ENCODE measurements at places on chromosomes 3 and 15. TPM values are rescaled to one million over a fixed set of nuclear protein-coding genes. Genes with fewer than 3 reads are reported as not detected.

DNA sequence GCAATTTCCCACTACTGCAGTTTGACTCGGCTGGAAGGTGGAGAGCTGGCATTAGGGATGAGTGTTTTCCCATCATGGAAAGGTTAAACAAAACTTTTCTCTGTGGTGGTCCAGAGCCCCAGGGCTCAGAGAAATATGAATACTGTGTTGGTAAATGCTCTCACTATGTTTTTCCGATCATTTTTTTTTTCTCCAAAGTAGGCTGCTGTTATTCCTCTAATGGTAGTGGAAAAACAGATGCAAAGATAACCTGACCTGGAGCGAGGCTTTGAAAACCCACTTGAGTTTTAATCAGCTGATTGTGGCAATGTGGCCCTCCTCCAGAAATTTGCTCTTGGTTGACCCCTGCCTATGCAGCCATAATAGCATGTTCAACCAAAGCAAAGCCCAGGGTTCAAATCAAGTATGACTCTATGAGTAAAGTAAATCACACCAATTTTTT is 320.8 kb upstream of the CTNNB1 start:
- no peak for DNase-seq
- H3K4me3 ChIP-seq = no peak overlapping the region
- no peaks in the 10 kb centered on the region for H3K36me3 ChIP-seq
- no peak overlapping the region for H3K27ac ChIP-seq

DNA sequence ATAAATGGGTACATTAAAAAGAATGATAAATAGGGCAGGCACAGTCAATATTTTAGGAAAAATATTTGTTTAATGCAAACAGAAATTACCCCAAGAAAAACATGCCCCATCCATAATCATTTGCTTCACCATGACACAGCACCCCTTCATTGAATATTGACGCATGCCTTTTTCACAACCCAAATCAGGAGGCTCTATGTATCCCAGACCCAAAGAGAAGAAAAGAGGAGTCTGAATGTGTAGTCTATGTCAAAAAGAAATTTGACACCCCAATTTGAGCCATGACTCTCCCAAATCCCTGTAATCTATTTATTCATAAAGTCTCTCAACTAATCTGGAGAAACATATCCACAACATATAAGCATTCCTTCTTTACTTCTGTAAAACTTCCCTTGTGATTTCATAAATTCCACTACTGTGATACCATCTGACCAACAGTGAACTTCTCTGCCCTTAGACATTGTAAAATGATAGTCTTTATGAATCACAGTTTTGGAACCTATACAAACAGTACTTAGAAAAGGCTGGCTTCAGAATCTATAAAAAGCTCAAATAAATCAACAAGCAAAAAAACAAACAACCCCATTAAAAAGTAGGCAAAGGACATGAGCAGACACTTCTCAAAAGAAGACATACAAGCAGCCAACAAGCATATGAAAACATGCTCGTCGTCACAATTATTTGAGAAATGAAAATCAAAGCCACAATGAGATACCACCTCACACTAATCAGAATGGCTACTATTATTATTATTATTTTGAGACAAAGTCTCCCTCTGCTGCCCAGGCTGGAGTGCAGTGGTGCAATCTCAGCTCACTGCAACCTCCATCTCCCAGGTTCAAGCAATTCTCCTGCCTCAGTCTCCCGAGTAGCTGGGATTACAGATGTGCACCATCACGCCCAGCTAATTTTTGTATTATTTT is 53.4 kb upstream of the XRN1 start:
- H3K27me3 ChIP-seq = no peaks in the 10 kb centered on the region
- DNase-seq = no peak
- no peak overlapping the region for H3K4me3 ChIP-seq
- no peaks in the 10 kb centered on the region for H3K36me3 ChIP-seq

DNA sequence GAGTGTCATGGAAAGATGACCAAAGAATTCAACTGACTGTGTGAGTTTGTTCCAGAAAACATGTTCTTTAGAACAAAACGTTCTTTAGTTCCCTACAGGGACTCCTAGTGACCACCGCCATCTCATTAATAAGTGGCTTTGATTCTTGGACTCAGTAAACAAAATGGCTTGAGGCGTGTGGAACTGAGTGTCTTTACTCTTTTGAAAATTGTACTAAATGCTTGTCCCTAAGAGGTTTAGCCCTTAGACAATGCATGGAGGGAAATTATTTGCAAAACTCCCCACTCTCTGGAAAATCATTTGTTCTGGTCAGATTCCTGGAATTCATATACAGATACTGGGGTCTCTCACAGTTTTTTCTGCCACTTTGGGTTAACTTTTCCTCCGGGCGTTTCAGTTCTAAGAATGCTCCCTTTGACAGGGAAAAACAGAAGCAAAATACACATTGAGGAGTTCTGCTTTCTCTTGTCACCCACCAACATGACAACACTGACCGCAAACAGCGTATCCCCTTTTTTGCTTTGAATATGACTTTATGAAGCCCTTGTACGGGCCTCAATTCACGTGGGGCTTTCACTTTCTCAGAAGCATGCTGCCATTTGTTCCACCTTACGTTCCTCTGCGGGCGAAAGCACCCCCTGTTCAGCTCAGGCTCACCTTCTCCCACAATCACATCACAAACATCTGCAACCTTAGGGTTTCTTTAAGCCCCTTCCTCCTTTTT is 15.3 kb upstream of the NRROS start:
- H3K27me3 ChIP-seq = no peaks in the 10 kb centered on the region
- H3K36me3 ChIP-seq = no peaks in the 10 kb centered on the region
- no peak overlapping the region for H3K4me3 ChIP-seq
- no peak overlapping the region for H3K27ac ChIP-seq
- peaks cover 12% of the 10 kb centered on the region for H3K4me1 ChIP-seq

- H3K27me3 ChIP-seq = no peaks in the 10 kb centered on the region
- peaks cover under 1% of the 10 kb centered on the region for H3K4me1 ChIP-seq
- no peaks in the 10 kb centered on the region for H3K36me3 ChIP-seq
- H3K27ac ChIP-seq = no peak overlapping the region
- no peak overlapping the region for H3K4me3 ChIP-seq
Observed at GRCh38 chr15:39672666-39673065, 91.8 kb downstream of the THBS1 start.

- H3K27me3 ChIP-seq = peaks cover 2% of the 10 kb centered on the region
- H3K27ac ChIP-seq = no peak overlapping the region
Observed at GRCh38 chr15:88693191-88693590, 54.4 kb downstream of the ISG20 start.

DNA sequence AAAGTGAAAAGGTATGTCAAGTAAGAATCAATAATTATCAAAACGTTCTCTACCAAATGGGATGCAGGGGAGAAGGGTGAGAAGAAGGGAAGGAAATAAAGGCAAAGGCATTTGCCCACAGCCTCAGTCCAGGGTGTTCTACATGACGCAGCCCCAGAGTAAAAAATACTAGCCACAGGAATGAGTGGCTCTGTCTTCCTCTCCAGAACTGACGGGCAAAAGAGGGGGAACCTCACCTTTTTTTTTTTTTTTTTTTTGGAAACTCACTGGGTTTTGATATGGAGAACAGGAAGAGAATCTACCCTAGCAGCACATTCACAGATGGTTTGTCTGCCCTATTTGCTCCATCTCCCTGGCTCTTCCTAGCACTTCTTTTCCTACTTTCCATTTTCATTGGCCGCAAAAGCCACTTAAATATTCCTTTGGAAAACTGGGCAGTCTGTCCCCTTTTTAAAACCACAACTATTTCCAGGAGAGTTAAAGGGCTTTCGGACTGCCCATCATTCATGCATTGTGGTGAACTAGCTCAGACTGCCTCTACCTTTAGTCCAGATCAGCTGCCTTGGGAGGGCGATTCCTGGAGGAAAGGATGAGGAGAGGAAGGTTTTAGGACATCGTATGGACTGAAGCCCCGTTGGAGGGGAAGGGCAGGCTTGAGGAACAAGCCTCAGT is 28.2 kb downstream of the B3GNT5 start:
- no peak overlapping the region for H3K4me3 ChIP-seq
- no peaks in the 10 kb centered on the region for H3K36me3 ChIP-seq
- DNase-seq = no peak
- H3K27me3 ChIP-seq = no peaks in the 10 kb centered on the region
- H3K27ac ChIP-seq = no peak overlapping the region

GRCh38 chr3:9955611-9956352 is 3.6 kb upstream of the PRRT3 start:
- no peak overlapping the region for H3K4me3 ChIP-seq
- H3K36me3 ChIP-seq = no peaks in the 10 kb centered on the region
- no peak overlapping the region for H3K27ac ChIP-seq
- no peaks in the 10 kb centered on the region for H3K27me3 ChIP-seq
- no peaks in the 10 kb centered on the region for H3K4me1 ChIP-seq

- no peaks in the 10 kb centered on the region for H3K4me1 ChIP-seq
- no peak for DNase-seq
- H3K36me3 ChIP-seq = no peaks in the 10 kb centered on the region
Observed at GRCh38 chr3:156939315-156939714, 113.2 kb downstream of the LEKR1 start.

Gene CCR5
- not detected for total RNA-seq

Gene NR2E3
- total RNA-seq = not detected

Data from Caco-2 (cell line).